ENCODE measurements at places on chromosomes 5 and 9.

DNA sequence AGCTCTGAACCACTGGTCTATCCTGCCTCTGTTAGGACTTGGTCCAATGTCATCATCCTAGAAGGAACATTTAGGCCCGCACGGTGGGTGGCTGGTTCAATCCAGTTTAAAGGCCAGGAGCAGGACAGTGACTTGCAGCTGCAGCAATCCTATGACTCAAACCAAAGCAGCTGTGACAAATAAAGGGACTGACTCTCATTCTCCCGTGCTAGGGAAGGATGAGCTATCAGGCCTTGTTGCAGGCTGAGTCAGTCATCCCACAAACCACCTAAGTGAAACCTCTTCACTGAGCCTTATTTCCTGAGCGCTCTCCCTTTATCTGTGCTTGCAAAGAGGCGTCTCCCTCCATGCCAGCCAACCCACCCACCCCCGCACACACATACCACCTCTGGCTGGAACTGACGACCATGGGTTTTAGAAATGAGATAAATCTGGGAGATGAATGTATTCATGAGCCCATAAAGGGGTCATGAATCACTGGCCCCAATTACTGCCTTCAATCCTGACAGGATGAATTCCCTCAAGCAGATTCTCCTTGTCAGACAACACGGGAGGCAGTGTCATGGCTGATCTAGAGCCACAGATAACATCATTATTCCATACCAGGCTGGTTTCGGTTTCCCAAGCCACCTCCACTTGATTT lies 93.4 kb downstream of the KCNIP1 start:
- DNase-seq, result no peak

DNA sequence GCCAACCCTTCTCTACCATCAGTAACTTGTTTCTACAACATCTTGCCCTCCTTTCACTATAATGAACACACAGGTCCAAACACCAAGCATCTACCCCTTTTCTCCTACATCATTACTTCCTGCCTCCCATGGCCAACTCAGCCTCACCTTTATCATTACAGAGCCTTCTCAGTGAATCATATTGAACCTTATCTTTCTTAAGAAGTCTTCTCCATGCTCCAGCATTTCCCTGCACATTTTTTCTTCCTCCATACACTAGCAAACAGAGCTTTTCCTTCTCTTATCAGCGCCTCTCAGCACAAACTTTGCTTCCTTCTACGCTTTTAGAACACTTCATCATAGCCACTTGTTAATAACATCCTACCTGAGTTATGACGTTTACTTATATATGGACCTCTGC lies 148.2 kb downstream of the ARL15 start:
- no peak for DNase-seq

DNA sequence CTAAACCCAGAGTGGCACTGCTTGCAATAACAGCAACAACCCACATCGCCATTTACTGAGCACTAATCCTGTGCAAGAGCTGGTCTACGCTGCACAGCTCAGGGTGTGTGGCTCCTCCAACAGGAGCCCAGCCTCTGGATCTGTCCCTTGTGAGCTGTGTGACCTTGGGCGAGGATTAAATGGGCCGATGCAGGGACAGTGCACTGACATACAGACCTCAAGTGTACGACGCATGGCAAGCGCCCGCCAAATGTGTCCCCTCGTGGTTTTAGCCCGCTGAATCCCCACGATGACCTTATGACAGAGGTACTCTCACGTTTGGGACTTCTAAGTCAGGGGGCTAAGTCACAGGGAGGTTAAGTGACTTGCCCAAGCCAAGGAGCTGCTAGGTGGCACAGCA lies 130.3 kb upstream of the RAPGEF1 start:
- no peak for DNase-seq

GRCh38 chr9:135905380-135906258 lies 1.7 kb downstream of the CAMSAP1 start:
- no peak for DNase-seq

GRCh38 chr5:158430166-158430797 lies 571.3 kb upstream of the CLINT1 start:
- DNase-seq, result no peak

DNA sequence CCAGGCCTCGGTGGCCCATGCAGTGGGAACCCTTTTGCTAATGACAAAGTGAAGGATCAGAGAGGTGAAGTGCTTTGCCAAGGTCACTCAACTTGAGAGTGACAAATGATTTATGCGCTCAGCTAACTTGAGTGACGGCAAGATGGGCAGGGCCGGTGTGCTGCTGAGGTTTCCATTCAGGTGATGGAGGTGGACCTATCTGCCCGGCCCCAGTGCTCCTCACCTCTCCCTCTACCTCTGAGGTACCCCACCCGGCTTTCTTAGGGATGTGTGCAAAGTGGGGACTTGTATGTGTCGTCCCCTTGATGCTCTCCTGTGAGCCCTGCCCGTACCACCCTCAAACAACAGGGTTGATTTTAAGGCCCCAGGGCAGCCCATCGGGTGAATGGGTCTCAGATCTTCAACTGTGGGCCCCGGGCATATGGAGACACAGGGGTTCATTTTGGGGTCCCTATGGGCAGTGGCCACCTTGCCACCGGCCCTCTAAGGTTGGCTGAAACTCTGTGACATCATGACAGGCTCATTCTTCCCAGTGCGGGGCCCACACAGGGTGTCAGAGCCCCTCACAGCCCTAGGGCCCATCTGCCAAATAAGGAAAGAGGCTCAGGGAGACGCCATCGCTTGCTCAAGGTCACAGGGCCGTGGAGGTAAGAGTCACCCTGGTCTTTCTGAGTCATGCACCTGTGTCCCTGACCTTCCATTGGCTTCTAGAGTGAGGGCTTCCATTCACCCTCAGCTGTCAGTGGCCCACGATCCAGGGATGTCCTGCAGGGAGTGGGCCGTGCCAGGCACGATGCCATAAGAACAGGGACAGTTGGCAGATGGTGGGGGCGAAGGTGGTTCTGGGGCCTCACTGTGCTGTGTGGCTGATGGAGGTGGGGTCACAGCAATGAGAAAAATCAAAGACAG lies 170.6 kb upstream of the MVB12B start:
- DNase-seq, result no peak

- no peak for DNase-seq
These were observed 1.3 kb upstream of the DND1 start for GRCh38 chr5:140674629-140675028.
